GM23338 (cell line): ENCODE measurements at places on chromosomes 5 and 9.

DNA sequence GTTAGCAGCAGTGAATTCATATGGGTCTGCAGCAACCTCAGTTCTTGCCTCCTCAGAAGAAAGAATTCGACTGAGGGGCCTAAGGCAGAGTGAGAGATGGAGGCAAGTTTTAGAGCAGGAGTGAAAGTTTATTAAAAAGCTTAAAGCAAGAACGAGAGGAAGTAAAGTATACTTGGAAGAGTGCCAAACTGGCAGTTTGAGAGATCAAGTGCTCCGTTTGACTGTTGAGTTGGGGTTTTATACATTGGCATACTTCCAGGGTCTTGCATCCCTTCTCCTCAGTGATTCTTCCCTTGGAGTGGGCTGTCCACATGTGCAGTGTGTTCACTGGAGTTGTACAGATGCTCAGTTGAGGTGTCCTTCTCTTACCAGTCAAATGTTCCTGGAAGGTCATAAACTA lies 203.6 kb downstream of the SPATA31D1 start:
- DNase-seq = no peak

DNA sequence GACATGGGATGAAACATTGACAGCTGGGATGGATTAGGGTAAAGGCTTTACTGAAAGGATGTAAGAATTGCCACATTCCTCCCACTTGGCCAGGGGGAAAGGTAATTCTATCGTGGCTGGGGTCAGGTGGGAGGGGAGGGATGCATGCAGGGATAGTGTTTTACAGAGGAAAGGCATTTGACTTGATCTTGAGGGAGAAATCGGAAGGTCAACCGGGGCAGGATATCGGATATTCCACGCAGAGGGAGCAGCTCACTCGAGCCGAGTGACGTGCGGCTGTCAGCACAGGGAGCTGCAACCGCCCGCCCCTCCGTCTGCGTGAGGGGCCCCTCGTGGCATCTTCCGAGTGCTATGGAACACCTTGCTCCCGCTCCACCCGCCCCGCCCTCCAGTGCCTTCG lies 63.4 kb upstream of the ADAMTS2 start:
- DNase-seq = no peak

- peak; percentile 51 for DNase-seq
These were observed 624 bp upstream of the RETREG1 start for GRCh38 chr5:16617274-16617968.

- DNase-seq = no peak
These were observed 618.8 kb downstream of the HINT1 start for GRCh38 chr5:130546211-130546610.

GRCh38 chr9:135928074-135928730 lies 20.9 kb upstream of the CAMSAP1 start:
- no peak for DNase-seq

GRCh38 chr5:151083081-151083676 lies 2.3 kb upstream of the TNIP1 start:
- no peak for DNase-seq

DNA sequence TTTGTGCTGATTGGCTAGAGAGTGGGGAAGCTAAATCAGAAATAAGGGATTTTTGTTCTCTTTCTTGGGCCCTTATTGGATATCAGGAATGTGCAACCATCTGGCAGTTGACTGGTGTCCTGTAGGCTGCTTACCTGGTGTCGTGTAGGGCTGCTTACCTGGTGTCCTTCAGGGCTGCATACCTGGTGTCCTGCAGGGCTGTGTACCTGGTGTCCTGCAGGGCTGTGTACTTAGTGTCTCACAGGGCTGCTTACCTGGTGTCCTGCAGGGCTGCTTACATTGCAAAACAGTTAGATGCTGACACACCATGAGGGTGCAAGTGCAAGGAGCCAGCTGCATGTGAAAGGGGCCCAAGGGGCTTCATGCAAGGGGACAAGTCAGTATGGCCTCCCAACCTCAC lies 249.3 kb downstream of the ICE1 start:
- DNase-seq = no peak

- no peak for DNase-seq
These were observed 238.0 kb downstream of the FBXO4 start for GRCh38 chr5:42163083-42163482.

DNA sequence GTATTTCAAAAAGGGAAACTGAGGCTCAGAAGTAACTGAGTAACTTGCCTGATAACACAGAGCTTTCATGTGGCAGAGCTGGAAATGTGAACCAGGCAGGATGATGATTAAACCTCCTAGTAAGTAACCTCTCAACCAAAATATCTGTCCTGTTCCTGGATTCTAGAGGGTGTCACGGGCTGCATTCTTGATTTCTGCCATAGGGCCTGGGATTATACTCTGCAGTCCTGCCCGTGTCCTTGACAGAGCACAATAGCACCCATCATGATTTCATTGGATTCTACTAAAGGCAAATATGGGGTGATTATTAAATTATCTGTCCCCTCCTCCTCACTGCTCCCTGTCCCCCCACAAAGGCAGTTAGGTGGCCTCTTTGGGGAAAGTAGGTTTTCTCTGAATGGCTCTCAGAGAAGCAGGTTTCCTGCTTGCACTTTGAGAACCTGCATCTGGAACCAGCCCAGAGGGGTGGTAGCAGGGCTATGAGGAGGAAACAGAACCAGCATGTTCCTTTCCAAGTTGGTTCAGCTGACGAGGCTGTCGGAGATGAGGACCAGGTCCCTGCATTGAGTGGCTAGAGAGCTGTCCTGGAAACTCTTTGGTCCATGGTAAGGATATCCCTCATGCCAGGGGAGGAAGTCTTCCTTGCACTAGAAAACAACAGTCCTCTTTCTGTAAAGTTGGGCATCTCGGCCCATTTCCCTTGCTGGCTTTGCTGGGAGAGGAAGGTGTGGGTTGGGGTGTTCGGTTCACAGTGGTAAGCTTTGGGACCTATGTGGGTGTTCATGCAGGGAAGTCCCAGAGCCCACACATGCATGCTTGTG lies 36.6 kb downstream of the PPARGC1B start:
- no peak for DNase-seq

- DNase-seq = peak; percentile 49
These were observed 9.4 kb upstream of the PLEKHG4B start for GRCh38 chr5:82570-82969.

DNA sequence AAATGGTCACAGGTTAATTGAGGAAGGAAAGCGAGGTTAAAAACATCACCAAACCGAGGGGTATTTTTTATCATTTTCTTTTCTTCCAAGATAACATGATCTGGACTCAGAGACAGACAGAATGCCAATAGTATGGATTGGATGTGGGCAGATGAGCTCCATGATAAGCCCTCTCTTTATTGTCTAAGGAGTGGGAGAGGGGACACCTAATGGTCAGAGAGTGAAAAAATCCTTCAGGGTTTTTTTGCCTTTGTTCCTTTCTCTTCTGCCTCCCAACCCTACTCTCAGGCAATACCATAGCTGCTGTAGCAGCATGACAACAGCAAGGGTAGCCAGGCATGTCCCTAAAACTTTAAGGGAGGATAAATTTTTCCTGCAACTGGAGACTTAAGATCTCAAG lies 94.7 kb downstream of the DIRAS2 start:
- peak; percentile 12 for DNase-seq

DNA sequence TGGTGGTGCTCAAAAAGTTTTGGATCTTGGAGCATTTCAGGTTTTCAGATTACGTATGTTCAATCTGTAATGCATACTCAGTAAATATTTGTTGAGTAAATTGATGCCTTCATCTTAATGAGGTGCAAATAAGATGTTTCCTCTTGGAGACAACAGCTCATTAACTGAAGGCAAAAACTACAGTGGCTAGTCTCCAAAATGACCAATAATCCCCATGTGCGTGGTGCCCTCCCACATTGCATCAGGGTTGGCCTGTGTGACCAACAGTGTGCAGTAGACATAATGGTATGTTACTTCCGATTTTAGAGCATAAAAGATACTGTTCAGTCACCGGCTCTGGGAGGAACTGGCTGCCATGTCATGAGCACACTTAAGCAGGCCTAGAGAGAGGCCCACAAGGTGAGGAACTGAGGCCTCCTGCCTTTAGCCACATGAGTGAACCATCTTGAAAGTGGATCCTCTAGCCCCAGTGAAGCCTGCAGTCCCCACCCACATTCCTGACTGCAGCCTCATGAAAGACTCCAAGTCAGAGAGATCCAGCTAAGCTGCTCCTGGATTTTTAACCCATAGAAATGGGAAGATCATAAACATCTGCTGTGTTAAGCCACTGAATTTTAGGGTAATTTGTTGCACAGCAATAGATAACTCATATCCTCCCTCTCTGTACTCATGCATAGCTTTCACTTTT lies 55.7 kb downstream of the LIFR start:
- no peak for DNase-seq

GRCh38 chr5:115333164-115333563 lies 36.7 kb upstream of the CCDC112 start:
- no peak for DNase-seq

DNA sequence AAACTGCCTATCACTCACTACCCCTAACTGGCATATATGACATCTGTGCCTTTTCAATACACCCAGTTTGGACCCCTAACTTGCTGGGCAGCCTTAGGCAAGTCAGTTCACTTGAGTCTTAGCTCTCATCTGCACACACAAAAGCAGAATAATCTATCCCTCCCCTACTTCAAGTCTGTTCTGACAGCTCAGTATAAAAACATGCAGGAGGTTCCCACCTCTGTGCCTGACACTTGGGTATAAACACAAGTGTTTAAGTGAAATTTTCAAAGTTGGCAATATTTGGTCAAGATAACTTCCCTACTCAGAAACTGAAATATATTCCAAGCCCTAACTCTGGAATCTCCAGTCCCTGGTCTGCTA lies 12.6 kb downstream of the HNRNPH1 start:
- no peak for DNase-seq

DNA sequence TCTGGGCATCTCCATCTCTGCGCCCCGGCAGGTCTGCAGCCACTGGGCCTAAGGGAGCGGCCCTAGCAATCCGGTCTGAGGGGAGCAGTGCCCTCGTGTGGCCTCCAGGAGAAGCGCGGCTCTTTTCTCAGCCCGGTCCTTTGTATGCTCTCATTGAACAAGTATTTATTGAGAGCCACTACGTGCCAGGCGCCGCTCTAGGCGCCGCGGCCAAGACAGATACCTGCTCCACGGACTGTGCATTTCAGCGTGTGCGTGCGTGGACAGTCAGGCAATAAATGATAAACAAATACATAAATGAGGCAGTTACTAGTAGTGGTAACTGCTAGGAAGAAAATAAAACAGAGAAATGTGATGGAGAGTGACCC lies 2.3 kb upstream of the SLC4A9 start:
- DNase-seq = peak; percentile 91

GRCh38 chr5:107687937-107688336 lies 17.2 kb upstream of the EFNA5 start:
- no peak for DNase-seq
